ENCODE measurements at places on chromosomes 16 and 17. TPM values are rescaled to one million over a fixed set of nuclear protein-coding genes. Genes with fewer than 3 reads are reported as not detected.

- no peaks in the 10 kb centered on the region for H3K4me1 ChIP-seq
- H3K27ac ChIP-seq = no peak overlapping the region
- no peaks in the 10 kb centered on the region for H3K27me3 ChIP-seq
- H3K4me3 ChIP-seq = no peak overlapping the region
- no peak for DNase-seq
Observed at GRCh38 chr16:1572673-1573072, 39.2 kb downstream of the IFT140 start.

- no peaks in the 10 kb centered on the region for H3K27me3 ChIP-seq
Observed at GRCh38 chr16:29675811-29676643, 3.0 kb upstream of the QPRT start.

- H3K36me3 ChIP-seq = peaks cover 66% of the 10 kb centered on the region
- no peak overlapping the region for H3K27ac ChIP-seq
- DNase-seq = no peak
Observed at GRCh38 chr16:28110479-28110878, 47.0 kb upstream of the GSG1L start.

GRCh38 chr16:47644166-47644565 lies 183.0 kb downstream of the PHKB start:
- H3K27ac ChIP-seq = no peak overlapping the region
- peaks cover 16% of the 10 kb centered on the region for H3K4me1 ChIP-seq
- peaks cover 3% of the 10 kb centered on the region for H3K36me3 ChIP-seq
- no peak overlapping the region for H3K4me3 ChIP-seq
- H3K27me3 ChIP-seq = no peaks in the 10 kb centered on the region

DNA sequence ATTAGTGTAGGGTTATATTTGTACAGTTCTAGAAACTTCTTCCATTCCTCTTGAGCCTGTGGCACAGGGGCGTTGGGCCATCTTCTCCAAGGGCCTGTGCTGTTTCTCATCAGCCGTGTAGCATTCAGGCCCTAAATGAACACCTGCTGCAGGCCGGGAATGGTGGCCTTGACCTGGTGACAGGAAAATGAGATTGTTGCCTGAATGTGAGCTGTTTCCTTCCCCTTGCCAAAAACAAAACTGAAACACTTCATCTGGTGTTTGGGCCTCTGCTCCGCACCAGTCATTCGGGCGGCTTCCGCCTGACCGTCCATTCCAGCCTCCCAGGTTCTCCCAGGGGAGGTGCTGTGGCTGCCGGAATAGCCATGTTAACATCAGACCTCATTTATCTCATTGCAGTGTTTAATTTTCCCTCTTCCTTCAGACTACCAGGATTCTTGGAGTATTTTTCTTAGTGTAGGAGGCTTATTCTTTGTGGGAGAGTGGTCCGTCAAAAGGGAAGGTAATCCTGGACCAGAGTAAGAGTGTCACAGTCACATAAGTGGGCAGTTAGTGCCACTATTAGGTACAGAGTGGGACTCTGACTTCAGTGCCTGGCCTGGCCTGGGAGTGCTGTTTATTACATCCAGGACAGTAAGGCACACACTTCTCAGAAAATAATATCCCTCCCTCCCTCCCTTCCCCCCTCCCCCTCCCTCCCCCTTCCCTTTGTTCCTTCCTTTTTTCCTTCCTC lies 61.9 kb downstream of the WWP2 start:
- H3K27ac ChIP-seq = peak overlapping the region; percentile 31
- H3K4me1 ChIP-seq = peaks cover 14% of the 10 kb centered on the region
- DNase-seq = no peak
- H3K27me3 ChIP-seq = no peaks in the 10 kb centered on the region
- H3K4me3 ChIP-seq = no peak overlapping the region
- H3K36me3 ChIP-seq = no peaks in the 10 kb centered on the region

- no peak for DNase-seq
- H3K4me3 ChIP-seq = no peak overlapping the region
- H3K36me3 ChIP-seq = no peaks in the 10 kb centered on the region
Observed at GRCh38 chr17:79650283-79650682, 39.4 kb upstream of the RBFOX3 start.

- no peaks in the 10 kb centered on the region for H3K4me1 ChIP-seq
- no peak for DNase-seq
- H3K27me3 ChIP-seq = peaks cover 6% of the 10 kb centered on the region
- H3K36me3 ChIP-seq = no peaks in the 10 kb centered on the region
- no peak overlapping the region for H3K27ac ChIP-seq
- H3K4me3 ChIP-seq = no peak overlapping the region
Observed at GRCh38 chr17:48681609-48682008, 40.7 kb downstream of the PRAC1 start.

DNA sequence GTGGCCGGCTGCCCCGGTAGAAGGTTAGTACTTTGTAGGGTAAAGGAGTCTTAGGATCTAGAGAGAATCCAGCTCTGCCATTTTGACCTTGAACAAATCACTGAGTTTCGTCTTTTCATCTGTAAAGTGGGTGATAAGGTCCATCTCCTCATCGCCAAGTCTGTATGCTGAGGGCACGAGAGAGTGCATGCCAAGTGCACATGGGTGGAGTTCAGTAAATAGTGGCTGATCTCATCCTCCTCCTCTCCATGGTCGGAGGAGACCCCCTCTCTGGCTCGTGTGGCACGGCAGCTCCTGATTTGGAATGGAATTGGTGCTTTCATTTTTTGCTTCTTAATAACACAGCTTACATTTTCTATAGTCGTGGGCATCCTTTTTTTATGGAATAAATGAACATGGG lies 30.7 kb downstream of the MYH3 start:
- H3K4me3 ChIP-seq = no peak overlapping the region
- no peak overlapping the region for H3K27ac ChIP-seq
- no peak for DNase-seq
- H3K4me1 ChIP-seq = no peaks in the 10 kb centered on the region

DNA sequence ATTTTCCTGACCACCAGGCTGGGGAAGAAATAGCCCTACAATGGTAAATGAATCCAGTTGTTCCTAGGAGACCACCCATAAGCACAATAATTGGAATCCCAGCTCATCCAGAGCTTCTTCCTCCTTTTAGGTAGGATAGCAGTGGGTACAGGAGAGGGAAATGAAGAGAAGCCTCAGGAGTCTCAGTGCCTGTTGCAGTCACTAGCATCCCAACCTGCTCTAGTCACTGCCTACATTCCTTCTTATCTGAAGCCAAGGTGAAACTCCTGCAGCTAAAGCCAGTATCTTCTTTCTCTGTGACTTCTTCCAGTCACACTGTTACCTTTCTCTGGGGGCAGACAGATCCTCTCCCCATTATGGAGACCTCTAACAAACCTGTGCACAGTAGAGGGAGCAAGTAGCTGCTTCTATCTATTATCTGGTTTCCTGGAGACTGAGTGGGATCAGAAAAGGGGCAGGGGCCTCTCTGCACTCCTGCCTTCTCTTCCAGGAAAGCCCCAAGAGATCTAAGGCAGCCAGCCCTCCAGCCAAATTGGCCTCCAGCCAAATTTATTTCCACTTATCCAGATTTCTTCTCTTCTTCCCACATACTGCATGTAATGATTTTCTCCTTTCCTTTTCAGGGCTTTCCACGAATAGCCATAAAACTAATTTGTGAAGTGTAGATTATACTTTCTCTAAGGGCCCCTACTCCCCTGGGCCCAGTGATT lies 85.5 kb downstream of the SSH2 start:
- DNase-seq = no peak
- no peaks in the 10 kb centered on the region for H3K36me3 ChIP-seq
- H3K4me1 ChIP-seq = no peaks in the 10 kb centered on the region
- H3K27ac ChIP-seq = no peak overlapping the region

DNA sequence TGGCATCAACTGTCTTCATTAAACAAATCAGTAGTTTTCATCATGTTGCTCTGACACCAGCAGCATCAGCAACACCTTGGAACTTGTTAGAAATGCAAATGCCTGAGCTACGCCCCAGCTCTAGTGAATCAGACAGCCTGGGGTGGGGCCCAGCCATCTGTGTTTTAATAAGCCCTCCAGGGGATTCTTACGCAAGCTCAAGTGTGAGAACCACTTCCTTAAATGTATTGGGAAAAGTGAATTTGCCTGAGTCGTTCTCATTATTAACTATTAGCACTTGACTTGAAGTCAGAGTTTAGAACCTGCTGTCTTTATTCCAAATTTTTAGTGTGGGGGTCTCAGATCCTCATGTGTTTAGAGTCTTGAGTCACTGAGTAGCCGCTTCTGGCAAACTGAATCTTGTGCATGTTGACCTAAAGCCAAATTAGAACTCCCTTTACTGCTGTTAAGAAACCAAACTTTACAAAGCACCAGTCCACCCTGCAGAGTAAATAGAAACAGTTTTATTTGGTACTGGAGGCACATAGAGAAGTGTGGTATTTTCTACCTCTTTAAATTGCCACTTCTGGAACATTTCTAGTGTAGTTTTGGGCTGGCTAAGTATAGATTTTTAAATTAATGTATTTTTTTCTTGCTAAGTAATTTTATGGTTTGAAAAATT lies 137.4 kb upstream of the COX10 start:
- H3K27me3 ChIP-seq = no peaks in the 10 kb centered on the region
- peak overlapping the region; percentile 35 for H3K27ac ChIP-seq
- H3K36me3 ChIP-seq = no peaks in the 10 kb centered on the region
- no peak overlapping the region for H3K4me3 ChIP-seq
- H3K4me1 ChIP-seq = no peaks in the 10 kb centered on the region

- no peaks in the 10 kb centered on the region for H3K36me3 ChIP-seq
- no peaks in the 10 kb centered on the region for H3K27me3 ChIP-seq
- peaks cover 13% of the 10 kb centered on the region for H3K4me1 ChIP-seq
- H3K27ac ChIP-seq = peak overlapping the region; percentile 59
Observed at GRCh38 chr17:78375401-78376151, 2.9 kb upstream of the PGS1 start.

DNA sequence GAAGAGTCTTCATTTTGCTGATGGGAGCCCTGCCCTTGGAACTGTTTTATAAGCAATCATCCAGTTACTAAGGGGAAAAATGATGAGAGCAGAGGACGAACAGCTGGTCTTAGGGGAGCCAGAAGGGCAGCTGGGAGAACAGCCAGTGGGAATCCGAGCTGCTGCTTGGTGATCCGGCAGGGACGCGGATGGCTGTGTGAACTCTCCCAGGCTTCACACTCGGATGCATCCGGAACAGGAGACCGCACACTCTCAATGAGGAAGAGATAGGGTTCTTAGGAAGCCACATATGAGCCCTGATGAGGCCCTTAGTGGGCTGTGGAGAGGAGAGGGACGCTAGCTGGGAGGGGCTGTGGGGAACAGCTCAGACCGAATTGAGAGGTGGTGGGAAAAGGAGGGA lies 5.0 kb upstream of the CACNG5 start:
- DNase-seq = no peak
- no peak overlapping the region for H3K27ac ChIP-seq
- H3K4me1 ChIP-seq = no peaks in the 10 kb centered on the region
- H3K36me3 ChIP-seq = no peaks in the 10 kb centered on the region
- H3K27me3 ChIP-seq = no peaks in the 10 kb centered on the region

DNA sequence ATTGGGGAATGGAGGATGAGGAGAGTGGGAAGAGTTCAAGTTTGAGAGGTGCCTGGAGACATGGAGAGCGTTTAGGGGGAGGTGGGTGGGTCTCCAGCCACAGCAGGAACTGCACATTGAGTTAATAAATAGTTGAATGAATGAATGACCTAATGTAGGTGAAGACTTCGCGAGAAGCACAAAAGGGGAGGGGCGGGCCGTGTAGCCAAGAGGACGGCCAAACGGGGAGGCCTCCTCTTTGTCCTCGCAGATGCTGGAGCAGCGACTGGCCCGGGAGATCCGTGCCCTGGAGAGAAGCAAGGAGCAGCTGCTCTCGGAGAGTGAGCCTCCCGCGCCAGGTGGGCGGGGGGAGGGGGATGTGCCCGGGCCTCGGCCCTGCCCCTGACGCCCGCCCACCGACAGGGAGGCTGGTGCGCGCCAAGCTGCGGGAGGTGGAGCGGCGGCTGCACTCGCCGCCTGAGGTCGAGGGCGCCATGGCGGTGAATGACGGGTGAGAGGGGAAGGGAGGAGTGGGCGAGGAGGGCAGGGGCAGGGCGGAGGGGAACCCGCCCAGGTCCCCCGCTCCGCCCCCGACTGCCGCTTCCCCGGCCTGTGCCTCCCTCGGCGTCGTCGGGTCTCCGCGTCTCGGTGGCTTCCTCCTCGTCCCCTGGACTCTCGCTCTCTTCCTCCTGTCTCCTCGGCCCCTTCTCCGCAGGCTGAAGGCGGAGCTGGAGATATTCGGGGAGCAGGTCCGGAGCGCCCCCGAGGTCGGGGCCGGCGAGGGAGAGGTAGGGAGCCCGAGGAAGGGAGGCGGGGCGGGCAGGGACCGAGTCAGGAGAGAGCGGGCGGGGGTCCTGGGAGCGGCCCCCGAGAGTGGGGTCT lies 12.9 kb downstream of the SYCE1L start:
- peak overlapping the region; percentile 65 for H3K27ac ChIP-seq
- DNase-seq = peak; percentile 70
- H3K4me1 ChIP-seq = no peaks in the 10 kb centered on the region

GRCh38 chr16:80147026-80147655 lies 393.7 kb upstream of the DYNLRB2 start:
- H3K36me3 ChIP-seq = no peaks in the 10 kb centered on the region
- peaks cover 4% of the 10 kb centered on the region for H3K4me1 ChIP-seq
- DNase-seq = no peak
- H3K27ac ChIP-seq = no peak overlapping the region
- H3K27me3 ChIP-seq = no peaks in the 10 kb centered on the region
- no peak overlapping the region for H3K4me3 ChIP-seq

GRCh38 chr16:68798398-68798797 lies 44.9 kb upstream of the TANGO6 start:
- H3K4me1 ChIP-seq = no peaks in the 10 kb centered on the region
- no peaks in the 10 kb centered on the region for H3K27me3 ChIP-seq
- no peak overlapping the region for H3K4me3 ChIP-seq
- H3K36me3 ChIP-seq = no peaks in the 10 kb centered on the region

DNA sequence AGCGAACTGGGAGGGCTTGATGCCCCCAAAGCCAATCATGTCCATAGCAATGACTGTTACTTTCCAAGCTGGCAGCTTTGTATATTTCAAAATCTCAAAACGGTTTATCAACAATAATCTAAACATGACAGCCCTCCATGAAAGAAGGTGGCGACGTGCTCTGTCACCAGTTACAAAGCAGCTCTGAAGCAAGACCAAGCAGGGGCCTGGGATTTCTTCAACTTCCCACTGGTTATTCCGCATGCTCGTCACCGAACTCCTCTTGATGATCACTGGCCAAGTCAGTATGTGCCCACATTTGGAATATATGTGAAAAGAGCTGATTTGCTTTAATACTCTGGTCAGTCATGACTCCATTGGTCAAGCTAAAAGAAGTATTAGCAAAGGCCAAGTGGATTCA lies 175.6 kb downstream of the VPS53 start:
- no peaks in the 10 kb centered on the region for H3K27me3 ChIP-seq
- no peak overlapping the region for H3K4me3 ChIP-seq
- DNase-seq = no peak
- no peaks in the 10 kb centered on the region for H3K4me1 ChIP-seq
- peaks cover 44% of the 10 kb centered on the region for H3K36me3 ChIP-seq

- no peak overlapping the region for H3K27ac ChIP-seq
- no peak for DNase-seq
- H3K4me3 ChIP-seq = no peak overlapping the region
- no peaks in the 10 kb centered on the region for H3K36me3 ChIP-seq
- no peaks in the 10 kb centered on the region for H3K27me3 ChIP-seq
Observed at GRCh38 chr17:79508291-79508716, 102.5 kb downstream of the RBFOX3 start.

STAT5A gene
- 105 TPM for total RNA-seq

SYCE1L gene
- total RNA-seq = not detected

PLK1 gene
- 35.2 TPM for total RNA-seq

NPIPA8 gene
- not detected for total RNA-seq

OR1A1 gene
- not detected for total RNA-seq

ITGAL gene
- 0.11 TPM for total RNA-seq

TPPP3 gene
- total RNA-seq = 2.8 TPM

KCNG4 gene
- not detected for total RNA-seq

ARL5C gene
- total RNA-seq = not detected

RNF112 gene
- 0.53 TPM for total RNA-seq

Data from ascending aorta (tissue), 2 donors.